CD4-positive, alpha-beta T cell treated with Interleukin-4 for 1 hour (primary cell): ENCODE measurements at places on chromosomes 5 and 9.

- no peak for DNase-seq
These were observed 24.6 kb downstream of the PIK3R1 start for GRCh38 chr5:68240202-68240601.

- no peak for DNase-seq
These were observed 7.1 kb downstream of the SPARC start for GRCh38 chr5:151679421-151680155.

GRCh38 chr9:132319421-132320110 is 35.2 kb downstream of the SETX start:
- DNase-seq: no peak

- DNase-seq: no peak
These were observed 35.4 kb upstream of the BNIP1 start for GRCh38 chr5:173108914-173109313.

- DNase-seq: no peak
These were observed 24.7 kb upstream of the LNPEP start for GRCh38 chr5:96911139-96911538.

- DNase-seq: no peak
These were observed 16.9 kb upstream of the NIPAL4 start for GRCh38 chr5:157443041-157443549.

DNA sequence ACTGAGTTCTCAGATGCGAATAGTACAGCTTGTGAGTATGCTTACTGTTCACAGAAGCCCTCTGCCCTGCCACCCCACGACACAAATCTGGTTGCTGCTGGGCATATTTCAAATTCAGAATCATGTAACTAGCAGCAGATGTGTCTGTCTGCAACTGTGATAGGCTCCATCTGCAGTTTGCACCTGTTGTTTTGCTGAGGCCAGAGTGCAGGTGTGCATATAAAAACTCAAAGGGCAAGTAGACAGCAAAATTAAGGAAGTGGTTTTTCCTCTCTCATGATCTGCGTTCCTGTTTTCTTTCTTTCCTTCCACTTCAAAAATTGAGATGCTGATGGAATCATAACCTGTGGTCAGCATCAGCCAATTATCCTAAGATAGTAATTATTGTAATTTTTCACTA is 1000.5 kb downstream of the PTPRD start:
- no peak for DNase-seq

DNA sequence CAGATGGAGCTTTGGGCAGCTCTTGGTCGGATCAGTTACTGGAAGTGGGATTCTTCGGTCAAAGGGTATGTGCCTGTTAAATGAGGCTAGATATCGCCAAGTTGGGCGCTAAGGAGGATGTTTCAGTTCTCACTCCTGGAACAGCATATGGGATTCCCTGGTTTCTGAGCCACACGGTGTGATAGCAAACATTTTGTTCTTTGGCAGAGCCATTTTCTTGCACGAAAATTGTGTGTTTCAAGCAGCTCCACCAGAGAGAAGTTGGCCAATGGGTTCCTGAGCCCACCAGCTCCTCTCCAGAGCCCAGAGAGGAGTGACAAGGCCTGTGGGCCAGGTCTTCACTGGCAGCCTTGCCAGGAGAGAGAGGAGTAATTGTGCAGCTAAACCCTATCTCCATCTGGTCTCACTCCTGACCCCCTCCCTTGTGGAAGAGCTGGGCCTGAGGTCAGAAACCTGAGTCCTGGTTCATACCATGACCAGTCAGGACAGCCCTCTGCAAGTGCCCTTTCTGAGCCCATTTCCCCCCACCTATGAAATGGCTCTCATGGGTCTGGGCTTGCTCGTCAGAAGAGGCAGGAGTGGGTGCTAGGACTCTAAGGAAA is 10.7 kb upstream of the SLC6A7 start:
- DNase-seq: no peak
